ENCODE measurements at places on chromosomes 1 and 21. TPM values are rescaled to one million over a fixed set of nuclear protein-coding genes. Genes with fewer than 3 reads are reported as not detected.

DNA sequence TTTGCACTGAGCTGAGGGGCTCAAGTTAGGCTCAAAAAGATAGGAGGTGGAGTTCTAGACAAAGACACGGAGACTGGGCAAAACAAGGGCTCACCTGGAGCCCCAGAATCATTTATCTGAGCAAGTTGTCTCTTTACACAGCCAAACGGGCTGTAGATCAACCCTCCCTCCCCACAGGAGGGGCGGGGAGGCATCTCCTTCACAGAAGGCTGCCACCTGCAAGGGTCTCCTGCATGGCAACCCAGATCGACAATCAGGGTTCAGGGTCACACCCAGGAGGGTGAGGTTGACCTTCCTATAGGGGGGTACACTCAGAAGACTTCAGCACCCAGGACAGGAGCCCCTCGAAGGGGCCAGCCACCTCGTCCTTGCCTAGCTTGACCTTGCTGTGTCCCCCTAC, 84.0 kb downstream of the CD247 start:
- no peak overlapping the region for H3K4me3 ChIP-seq
- no peaks in the 10 kb centered on the region for H3K36me3 ChIP-seq
- no peak overlapping the region for H3K27ac ChIP-seq
- H3K4me1 ChIP-seq = no peaks in the 10 kb centered on the region
- no peaks in the 10 kb centered on the region for H3K27me3 ChIP-seq
- DNase-seq = no peak

DNA sequence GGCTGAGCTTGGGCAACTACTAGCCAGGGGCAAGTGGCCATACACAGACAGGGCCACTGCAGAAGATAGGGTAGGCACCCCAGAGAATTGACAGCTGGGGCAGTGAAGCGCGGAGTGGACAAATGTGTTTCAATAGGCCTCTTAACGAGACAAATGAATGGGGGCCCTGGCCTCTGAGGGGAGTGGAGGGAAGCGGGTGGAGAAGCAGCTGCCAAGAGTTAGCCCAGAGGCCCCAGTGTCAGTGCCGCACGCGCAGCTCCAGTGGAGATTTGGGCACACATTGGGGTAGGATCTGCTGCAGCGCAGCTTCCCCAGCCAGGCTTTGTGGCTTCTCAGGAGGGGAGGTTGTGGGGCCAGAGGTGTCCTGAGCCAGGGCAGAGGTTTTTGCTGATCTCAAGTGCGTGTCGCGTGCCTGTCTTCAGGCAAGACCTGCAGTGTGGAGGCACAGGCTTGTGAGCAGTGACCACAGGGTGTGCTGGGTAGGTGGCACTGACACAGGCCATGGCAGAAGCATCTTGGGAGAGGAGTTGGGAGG, 16.9 kb downstream of the PTPRF start:
- no peaks in the 10 kb centered on the region for H3K27me3 ChIP-seq
- no peak overlapping the region for H3K4me3 ChIP-seq
- H3K4me1 ChIP-seq = peaks cover 6% of the 10 kb centered on the region

DNA sequence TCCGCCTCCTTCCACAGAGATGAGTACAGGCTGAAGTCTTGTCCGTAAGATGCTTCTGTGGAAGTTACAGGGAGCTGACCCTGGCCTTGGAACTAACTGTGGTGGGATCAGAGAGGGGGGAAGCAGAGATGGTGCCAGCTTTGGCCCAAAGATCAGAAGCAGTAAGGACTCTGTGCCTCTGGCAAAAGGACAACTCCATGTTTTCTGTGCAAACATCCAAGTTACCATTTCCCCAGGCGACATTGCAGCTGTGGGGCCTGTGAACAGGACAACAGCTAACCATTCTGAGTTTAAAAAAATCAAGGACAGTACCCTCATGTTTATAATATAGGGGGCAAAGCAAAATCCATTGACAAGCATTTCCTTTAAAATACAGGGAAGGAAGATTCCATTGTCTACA, 38.4 kb downstream of the TEX35 start:
- H3K27ac ChIP-seq = no peak overlapping the region
- H3K4me1 ChIP-seq = no peaks in the 10 kb centered on the region
- no peaks in the 10 kb centered on the region for H3K36me3 ChIP-seq

DNA sequence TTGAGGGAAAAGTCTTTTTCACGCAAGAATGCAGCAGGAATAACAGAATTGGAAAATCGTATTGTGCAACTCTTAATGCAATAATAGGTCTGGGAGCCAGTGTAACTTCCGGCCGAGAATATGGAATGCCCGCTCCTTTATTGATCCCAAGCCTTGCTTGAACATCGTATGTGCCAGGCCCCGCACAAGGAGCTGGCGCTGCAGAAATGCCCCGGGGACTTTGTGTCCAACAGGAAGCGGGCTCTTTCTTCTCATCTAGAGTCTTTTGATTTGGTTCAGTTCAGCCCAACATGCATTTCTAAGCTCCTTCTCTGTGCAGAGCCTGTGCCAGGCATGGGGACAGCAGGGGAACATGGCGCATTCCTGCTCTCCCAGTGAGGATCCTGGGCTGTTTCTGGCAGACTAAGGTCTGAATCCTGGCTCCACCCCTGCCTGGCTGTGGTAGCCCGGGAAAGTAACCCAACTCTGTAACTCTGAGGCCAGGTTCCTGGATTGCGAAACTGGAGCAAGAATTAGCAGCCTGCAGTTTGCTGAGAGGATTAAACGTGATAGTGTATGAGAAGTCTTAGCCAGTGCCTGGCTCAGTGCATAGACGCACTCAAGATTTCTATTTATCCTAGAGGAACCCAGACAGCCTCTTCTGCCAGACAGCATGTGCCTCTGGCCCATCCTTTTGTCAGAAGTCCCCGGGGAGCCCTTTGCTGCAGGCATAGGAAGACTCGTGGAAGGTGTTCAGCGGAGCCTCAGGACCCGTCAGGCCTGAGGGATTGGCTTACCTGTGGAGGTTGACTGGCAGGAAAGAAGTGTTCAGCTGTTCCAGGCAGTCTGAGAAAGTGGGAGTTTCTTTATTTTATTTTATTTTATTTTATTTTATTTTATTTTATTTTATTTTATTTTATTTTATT, 987 bp upstream of the CDCP2 start:
- H3K27me3 ChIP-seq = peaks cover 3% of the 10 kb centered on the region
- H3K4me1 ChIP-seq = no peaks in the 10 kb centered on the region
- H3K4me3 ChIP-seq = no peak overlapping the region
- no peaks in the 10 kb centered on the region for H3K36me3 ChIP-seq
- no peak overlapping the region for H3K27ac ChIP-seq

DNA sequence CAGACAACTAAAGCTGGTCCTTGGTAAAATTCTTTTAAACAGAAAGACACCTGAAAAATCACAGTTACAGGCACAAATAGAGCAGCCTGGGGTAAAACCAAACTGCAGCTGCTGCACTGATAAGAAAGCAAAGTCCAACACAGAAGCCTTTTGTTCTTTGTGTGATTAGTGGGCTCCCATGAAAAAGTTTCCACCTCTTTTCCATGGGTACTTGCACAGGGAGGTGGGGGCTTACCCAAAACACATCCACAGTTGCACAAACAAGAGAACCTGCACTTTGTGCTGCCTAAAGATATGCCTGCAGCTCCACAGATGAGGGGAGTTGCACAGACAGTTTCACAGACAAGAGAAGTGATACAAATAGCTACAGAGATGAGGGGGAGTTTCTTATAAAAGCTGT, 106.7 kb upstream of the SLC5A9 start:
- no peaks in the 10 kb centered on the region for H3K27me3 ChIP-seq
- H3K36me3 ChIP-seq = no peaks in the 10 kb centered on the region
- H3K27ac ChIP-seq = no peak overlapping the region

DNA sequence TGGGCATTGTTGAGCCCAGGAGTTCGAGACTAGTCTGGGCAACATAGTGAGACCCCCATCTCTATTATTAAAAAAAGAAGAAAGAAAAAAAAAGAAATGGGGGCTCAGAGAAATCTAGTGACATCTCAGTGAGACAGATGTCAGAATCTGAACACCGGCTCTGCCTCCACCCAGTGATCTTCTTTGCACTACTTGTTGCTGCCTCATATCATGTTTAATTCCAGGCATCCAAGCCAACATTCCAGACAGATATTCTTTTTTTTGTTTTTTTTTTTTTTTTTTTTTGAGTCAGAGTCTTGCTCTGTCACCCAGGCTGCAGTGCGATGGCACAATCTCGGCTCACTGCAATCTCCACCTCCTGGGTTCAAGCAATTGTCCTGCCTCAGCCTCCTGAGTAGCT, 5.0 kb upstream of the ARL8A start:
- H3K27me3 ChIP-seq = no peaks in the 10 kb centered on the region
- no peak overlapping the region for H3K4me3 ChIP-seq
- no peak overlapping the region for H3K27ac ChIP-seq

- no peaks in the 10 kb centered on the region for H3K36me3 ChIP-seq
- DNase-seq = peak; percentile 83
- no peaks in the 10 kb centered on the region for H3K27me3 ChIP-seq
- H3K4me1 ChIP-seq = peaks cover 8% of the 10 kb centered on the region
- H3K27ac ChIP-seq = no peak overlapping the region
These were observed 57.0 kb upstream of the TARBP1 start for GRCh38 chr1:234535763-234536515.

DNA sequence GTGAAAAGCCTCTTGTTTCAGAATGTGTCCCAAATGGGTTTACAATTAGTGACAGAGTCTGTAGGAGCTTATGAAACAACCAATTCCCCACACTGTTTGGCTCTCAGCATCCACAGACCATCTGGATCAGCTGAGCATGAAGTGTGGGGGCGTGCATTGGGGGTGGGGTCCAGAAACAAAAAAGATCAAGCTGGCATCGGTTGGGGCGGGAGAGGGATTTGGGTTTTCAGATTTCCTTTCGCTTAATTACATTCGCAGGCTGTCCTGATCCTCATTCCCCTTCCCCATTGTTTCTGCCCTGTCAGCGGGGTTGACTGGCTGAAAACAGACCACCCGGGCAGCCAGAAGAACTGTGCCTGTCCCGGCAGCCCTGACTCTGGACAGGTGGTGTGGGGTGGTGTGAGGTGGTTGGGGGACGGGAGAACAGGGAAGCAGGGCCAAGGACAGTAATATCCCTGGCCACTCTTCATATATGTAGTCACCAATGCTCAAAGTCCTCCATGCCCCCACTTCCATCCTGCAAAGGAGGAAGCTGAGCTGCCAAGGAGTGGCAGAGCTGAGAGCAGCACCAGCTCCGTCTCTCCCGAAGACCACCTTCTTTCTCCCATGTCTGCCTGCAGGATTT, 92.0 kb downstream of the IER5 start:
- H3K4me3 ChIP-seq = no peak overlapping the region
- peaks cover 13% of the 10 kb centered on the region for H3K27me3 ChIP-seq
- no peaks in the 10 kb centered on the region for H3K36me3 ChIP-seq
- no peaks in the 10 kb centered on the region for H3K4me1 ChIP-seq
- H3K27ac ChIP-seq = no peak overlapping the region
- no peak for DNase-seq

GRCh38 chr1:116420417-116421200, 47.6 kb downstream of the ATP1A1 start:
- H3K4me1 ChIP-seq = peaks cover 11% of the 10 kb centered on the region
- peaks cover 4% of the 10 kb centered on the region for H3K27me3 ChIP-seq
- H3K36me3 ChIP-seq = no peaks in the 10 kb centered on the region
- no peak overlapping the region for H3K4me3 ChIP-seq

- peaks cover 44% of the 10 kb centered on the region for H3K4me1 ChIP-seq
- H3K27ac ChIP-seq = peak within 1 kb of the TSS; percentile 11
- DNase-seq = peak; percentile 37
- no peaks in the 10 kb centered on the region for H3K36me3 ChIP-seq
- H3K4me3 ChIP-seq = no peak within 1 kb of the TSS
These were observed at the start of gene RUNX1 for GRCh38 chr21:35048706-35049617. Gene RUNX1, minus strand, starts transcription at chr21:35049302.

GRCh38 chr1:21312407-21312992, 22.2 kb upstream of the ECE1 start:
- no peak for DNase-seq
- no peak overlapping the region for H3K4me3 ChIP-seq
- no peaks in the 10 kb centered on the region for H3K27me3 ChIP-seq
- H3K36me3 ChIP-seq = no peaks in the 10 kb centered on the region

DNA sequence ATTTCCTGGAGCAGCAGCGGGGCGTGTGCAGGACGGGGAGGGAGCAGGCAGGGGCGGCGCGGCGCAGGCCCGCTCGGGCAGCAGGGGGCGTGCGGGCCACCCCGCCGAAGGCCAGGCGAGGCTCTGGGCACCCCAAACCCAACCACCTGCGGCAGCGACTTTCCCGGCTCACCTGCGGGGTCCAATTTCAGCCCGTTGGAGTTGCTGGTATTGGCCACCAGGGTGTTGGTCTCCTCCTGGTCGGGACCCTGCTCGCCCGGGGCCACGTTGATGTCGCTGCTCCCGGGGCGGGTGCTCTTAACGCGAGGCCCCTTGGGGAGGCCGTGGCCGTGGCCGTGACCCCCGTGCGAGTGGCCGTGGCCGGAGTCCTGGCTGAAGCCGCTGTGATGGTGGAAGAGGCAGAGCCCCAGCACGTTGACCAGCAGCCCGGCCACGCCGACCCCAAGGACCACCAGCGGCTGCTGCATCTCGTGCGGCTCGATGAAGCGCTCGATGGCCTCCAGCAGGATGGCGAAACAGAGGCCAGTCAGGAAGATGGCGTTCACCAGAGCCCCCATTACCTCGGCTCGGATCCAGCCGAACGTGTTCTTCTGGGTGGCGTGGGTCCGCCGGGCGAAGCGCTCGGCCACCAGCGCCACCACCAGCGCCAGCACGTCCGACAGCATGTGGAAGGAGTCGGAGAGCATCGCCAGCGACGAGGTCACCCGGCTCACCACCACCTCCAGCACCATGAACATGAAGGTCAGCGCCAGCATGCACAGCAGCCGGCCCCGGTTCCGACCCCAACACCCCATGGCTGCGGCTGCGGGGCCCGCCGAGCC, 932 bp downstream of the SLC30A1 start:
- peak overlapping the region; percentile 99 for H3K4me3 ChIP-seq
- H3K27ac ChIP-seq = peak overlapping the region; percentile 64
- no peaks in the 10 kb centered on the region for H3K27me3 ChIP-seq
- H3K4me1 ChIP-seq = peaks cover 37% of the 10 kb centered on the region
- peaks cover 16% of the 10 kb centered on the region for H3K36me3 ChIP-seq
- peak; percentile 74 for DNase-seq

- no peaks in the 10 kb centered on the region for H3K36me3 ChIP-seq
- no peak for DNase-seq
- peaks cover 17% of the 10 kb centered on the region for H3K27me3 ChIP-seq
- no peaks in the 10 kb centered on the region for H3K4me1 ChIP-seq
- H3K4me3 ChIP-seq = no peak overlapping the region
These were observed 43.2 kb downstream of the GJA5 start for GRCh38 chr1:147717051-147717705.

Gene EFNA4
- total RNA-seq = 17.5 TPM

Gene NEGR1
- total RNA-seq = 21.8 TPM

Gene NCMAP
- total RNA-seq = not detected

Gene LPAR3
- total RNA-seq = not detected
